ENCODE measurements at places on chromosomes 5 and 9. TPM values are rescaled to one million over a fixed set of nuclear protein-coding genes. Genes with fewer than 3 reads are reported as not detected.

Gene CCNO
- total RNA-seq, result 0.42 TPM

Gene PCDHGA4
- total RNA-seq, result 5.5 TPM

GRCh38 chr5:122236270-122237040 lies 75.6 kb upstream of the SNCAIP start:
- no peak for DNase-seq

DNA sequence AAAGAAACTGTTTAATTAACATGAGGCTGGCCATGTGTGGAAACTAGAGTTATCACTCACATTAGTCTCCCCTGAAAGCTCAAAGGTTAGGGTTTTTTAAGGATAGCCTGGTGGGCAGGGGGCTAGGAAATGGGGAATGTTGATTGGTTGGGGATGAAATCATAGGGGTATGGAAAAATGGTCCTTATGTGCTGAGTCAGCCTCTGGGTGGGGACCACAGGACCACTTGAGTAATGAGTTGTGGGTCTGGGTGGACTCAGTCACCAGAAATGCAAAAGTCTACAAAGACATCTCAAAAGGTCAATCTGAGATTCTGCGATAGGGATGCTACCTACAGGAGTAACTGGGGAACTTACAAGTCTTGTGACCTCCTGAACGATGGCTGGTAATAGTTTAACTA lies 362.8 kb downstream of the DMAC1 start:
- DNase-seq, result no peak

GRCh38 chr5:94698197-94698596 lies 79.7 kb downstream of the SLF1 start:
- DNase-seq, result no peak

DNA sequence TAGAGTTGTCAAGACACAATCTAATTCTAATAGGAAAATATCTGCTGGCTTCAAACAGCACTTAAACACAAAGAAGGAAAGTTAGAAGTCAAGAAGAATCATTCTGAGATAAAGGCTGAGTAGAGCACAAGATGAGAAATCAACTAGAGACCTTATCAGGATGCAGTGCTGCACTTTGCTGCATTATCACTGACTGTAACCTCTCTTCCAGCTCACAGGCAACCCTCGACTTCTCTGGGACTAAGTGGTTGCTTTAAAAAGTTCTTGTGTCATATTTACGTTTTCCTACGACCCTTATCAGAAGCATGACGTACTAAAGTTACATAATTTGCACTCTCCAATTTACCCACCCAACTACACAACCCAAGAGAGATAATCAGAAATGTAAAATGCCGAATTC lies 176.1 kb downstream of the MLLT3 start:
- no peak for DNase-seq

Gene C1QTNF3
- 31.3 TPM for total RNA-seq

GRCh38 chr5:7976411-7977190 lies 107.7 kb downstream of the MTRR start:
- no peak for DNase-seq

DNA sequence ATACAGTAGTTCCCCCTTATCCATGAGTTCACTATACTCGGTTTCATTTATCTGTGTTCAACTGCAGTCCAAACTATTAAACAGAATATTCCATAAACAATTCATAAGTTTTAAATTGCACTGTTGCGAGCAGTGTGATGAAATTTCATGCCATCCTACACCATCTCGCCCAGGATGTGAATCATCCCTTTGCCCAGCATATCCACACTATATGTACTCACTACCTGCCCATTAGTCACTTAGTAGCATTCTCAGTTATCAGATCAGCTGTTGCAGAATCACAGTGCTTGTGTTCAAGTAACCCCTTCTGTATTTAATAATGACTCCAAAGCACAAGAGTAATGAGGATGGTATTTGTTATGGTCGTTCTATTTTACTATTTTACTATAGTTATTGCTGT lies 51.5 kb downstream of the SHOC1 start:
- DNase-seq, result no peak
